ENCODE measurements at places on chromosomes 5 and 9.

DNA sequence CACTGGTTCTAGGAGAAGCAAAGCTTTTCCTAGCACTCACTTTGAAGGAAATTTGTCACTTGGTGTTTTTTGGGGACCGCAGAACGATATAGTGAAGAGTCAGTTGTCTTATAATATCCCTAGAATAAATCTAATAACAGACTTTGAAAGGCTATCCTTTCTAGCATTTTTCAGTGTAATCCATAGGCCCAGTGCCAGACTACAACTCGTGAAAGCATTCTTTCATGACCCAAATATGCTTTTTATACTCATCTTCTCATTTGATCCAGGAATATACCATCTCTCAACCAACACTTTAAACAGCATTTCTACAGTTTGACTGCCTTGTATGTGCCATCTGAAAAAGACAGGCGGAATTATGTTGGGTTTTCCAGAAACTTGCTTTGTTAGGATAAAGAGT, 104.0 kb downstream of the ERCC6L2 start:
- DNase-seq, result no peak

DNA sequence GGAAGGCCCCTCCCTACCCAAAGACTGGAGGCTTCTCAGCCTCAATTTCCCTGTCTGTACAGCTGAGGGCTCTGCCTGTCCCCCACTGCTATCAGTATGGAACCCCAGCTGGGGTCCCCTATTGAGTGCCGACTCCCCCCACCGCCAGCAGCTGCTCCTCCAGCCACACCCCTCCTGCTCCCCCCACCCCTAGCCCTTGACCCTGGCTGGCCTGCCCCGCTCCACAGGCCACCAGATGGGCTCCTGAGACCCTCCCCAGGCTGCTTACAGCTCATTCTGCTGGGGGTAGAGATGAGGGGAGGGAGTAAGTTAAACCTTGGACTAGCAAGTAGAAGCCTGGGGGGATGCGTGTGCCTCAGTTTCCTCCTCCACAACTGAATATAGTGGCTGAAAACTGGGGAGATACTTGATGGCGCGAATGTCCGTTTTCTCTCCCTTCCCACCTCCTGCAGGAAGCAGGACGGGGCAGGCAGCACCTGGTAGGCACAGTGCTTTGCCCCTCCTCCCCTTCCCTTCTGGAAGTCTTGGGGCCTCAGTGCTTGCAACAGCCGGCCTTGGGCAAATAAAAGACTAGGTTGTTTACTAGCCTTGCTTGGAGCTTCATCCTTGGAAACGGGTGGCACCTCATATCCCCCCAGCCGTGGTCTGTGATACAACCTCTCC, 19.1 kb downstream of the URM1 start:
- DNase-seq, result no peak

GRCh38 chr5:4684946-4685345, 455.2 kb upstream of the ADAMTS16 start:
- DNase-seq, result no peak

DNA sequence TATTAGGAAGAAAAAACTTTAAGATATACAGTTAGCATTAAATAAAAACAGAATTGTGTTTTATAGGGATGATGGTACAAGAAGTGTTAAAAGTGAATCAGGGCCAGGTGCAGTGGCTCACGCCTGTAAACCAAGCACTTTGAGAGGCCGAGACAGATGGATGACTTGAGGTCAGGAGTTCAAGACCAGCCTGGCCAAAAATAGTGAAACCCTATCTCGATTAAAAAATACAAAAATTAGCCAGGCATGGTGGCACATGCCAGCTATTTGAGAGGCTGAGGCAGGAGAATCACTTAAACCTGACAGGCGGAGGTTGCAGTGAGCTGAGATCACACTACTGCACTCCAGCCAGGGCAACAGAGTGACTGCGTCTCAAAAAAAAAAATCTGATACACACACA, 282.9 kb upstream of the ATP10B start:
- DNase-seq, result no peak

DNA sequence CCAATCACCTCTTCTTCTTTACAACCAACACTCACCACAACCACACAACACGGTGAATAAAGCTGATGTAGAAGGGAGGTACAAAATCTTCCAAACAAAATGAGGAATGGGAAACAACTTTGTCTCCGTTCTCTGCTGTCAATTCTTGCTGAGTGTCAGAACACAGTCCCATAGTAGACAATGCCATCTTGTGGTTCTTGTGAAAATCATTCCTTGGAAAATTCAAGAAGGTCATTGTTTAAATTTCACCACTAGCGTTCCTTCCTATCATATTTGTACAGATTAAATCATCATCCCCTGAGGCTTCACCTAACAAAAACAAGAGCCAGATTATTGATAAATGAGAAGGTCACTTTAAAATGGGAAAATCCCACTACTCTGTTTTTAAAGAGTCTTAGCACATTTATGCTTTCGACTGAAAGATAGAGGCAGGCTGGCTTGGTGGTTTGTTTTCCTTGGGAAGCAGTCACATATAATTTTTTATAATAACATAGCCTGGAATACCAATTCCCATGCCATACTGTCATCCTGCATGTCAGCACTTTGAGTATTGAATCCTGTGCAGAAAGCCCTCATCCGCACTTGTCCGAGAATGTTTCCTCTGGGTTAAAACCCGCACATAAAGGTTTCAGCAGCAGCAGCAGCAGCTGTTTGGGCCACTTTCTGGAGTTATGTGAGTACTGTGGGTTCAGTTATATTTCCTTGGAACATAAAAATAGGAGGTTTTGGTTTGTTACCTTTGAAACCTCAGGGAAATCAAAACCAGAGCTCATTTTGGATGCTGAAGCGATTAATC, 395.0 kb upstream of the SMARCA2 start:
- no peak for DNase-seq

GRCh38 chr5:997711-998110, 10.9 kb upstream of the NKD2 start:
- DNase-seq, result no peak

GRCh38 chr9:738209-738915, 103.1 kb upstream of the DMRT1 start:
- no peak for DNase-seq

DNA sequence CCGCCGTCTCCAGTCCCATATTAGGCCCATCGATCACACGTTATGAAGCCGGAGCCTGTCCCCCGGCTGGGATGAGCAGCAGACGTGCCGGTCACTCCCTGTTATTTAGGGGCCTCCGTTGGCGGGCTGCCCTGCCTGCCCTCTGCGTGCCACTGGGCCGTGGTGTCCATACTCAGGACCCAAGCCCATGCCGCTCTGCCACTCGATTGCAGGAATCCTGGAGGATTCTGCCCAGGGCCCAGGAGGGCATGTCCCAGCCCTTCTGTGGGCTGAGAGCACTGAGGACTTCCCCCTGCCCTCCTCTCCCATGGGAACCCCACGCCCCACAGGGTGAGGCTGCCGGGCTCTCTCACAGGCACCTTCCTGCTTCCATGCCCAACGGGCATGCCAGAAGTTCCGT, 19.6 kb upstream of the LAMC3 start:
- DNase-seq, result no peak

GRCh38 chr9:126874546-126875314, 14.3 kb downstream of the ZBTB34 start:
- DNase-seq, result no peak

DNA sequence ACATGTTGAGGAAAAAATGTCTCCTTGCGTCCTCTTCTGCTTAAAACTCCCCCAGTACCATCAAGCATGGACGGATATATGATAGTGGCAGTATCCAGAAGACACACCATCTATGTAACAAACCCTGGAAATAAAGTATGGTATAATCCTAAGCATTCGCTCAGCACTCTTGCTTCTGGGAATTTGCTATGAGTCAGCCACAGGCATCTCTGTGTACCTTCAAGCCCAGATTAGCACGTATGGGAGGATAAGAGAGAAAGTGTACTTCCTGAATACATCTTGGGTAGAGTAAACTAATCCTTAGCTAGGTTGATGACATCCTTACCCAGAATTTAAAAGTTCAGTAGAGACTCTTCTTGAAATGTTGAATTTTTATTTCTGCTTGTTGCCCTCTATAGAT, 71.2 kb downstream of the GHR start:
- DNase-seq, result no peak

- no peak for DNase-seq
These were observed 917.0 kb downstream of the CDH9 start for GRCh38 chr5:26121338-26121737.

- no peak for DNase-seq
These were observed 79.0 kb upstream of the TLR4 start for GRCh38 chr9:117625154-117625553.

DNA sequence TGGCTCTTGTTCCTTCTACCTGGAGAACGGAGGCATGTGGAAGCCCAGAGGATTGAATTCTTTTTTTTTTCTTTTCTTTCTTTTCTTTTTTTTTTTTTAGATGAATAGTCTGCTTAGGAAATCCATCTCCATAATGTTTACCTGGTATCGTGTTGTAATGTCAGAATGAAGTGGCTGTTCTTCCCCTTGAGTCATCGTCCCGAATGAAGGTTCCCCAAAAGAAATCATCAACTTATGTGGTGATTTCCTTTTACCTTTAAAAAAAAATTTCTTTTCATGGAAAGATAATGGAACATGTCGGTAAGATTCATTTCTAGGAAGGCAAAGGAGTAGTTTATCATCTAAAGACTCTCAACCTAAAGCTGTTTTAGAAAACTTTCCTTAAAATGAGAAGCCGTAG, 59.7 kb downstream of the DOCK8 start:
- DNase-seq, result no peak

DNA sequence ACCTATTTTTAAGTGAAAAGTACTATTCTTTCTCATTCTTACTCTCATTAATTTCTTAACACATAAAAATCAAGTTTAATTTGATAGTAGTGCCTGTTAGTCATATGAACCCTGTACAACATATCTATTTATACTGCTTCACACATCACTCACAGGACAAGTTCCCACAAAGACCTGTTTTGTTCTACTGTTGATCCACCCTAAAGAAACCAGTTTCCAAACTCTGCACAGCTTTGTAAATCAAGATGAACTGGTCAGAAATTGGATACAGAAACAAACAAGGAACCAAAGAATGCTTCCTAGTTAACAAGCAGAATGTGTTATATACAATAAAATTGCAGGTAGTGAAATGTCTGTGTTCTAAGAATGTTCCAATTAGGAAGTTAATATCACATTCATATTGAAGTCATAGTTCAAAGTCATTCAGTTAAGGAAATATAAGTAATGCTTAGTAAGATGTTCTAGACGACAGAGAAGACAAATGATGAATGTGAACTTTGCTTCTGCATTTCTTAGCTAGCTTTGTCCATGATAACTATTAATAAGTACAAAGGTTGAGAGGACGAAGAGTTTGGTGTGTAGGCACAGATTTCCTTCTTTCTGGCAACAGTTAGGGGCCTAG, 33.4 kb downstream of the C9orf85 start:
- no peak for DNase-seq

GRCh38 chr9:119722384-119722783, 353.1 kb upstream of the BRINP1 start:
- no peak for DNase-seq

DNA sequence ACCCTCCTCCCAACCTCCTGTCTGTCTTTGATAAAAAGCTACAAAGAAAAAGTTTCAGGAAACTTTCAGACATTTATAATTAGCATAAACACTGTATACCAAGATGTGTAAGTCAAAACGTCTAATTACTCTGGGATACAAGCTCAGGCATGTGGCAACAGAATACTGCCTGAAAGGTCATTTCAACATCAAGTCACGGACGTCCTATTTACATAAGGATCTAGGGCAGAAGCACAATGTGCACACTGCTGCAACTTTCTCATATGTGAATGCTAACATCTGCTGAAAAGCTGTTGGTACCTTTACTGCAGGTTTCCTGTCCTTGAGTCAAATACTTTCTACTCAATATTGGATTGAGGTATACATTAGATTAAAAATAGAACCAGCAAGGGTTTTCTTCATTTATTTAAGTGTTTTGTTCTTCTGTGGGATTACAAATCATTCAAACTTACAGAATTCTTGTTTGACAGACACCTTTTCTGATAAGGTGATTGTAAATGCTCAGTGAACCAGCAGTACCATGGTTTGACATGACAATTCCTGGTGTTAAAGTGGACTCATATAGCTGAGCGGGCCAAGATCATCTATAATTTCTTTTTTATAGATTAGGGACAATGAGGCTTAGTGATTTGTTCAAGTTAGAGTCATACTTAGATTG, 36.8 kb downstream of the ELL2 start:
- no peak for DNase-seq

DNA sequence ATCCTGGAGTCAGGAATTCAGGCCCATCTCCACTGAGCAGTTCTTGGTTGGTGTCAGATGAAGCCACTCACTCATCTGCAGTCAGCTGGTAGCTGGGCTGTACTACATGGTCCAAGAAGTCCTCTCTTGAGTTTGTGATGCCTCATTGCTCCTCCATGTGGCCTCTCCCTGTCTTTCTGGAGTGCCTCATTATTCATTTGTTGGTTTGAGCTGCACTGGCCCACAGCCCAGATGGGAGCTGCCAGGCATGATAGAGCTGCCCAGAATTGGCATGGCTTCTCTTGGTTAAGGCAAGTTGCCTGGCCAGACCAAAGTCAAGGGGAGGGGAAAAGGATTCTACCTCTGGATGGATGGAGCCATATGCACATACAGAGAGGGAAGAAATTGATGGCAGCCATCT, 8.0 kb downstream of the PTCD2 start:
- no peak for DNase-seq

GRCh38 chr9:99362321-99362720, 140.2 kb downstream of the SEC61B start:
- no peak for DNase-seq

GRCh38 chr5:113050721-113051382, 74.3 kb downstream of the DCP2 start:
- DNase-seq, result no peak

GRCh38 chr9:69012696-69013381, 1.1 kb downstream of the PRKACG start:
- DNase-seq, result no peak

- no peak for DNase-seq
These were observed 283.0 kb downstream of the CEMIP2 start for GRCh38 chr9:71485326-71485725.

DNA sequence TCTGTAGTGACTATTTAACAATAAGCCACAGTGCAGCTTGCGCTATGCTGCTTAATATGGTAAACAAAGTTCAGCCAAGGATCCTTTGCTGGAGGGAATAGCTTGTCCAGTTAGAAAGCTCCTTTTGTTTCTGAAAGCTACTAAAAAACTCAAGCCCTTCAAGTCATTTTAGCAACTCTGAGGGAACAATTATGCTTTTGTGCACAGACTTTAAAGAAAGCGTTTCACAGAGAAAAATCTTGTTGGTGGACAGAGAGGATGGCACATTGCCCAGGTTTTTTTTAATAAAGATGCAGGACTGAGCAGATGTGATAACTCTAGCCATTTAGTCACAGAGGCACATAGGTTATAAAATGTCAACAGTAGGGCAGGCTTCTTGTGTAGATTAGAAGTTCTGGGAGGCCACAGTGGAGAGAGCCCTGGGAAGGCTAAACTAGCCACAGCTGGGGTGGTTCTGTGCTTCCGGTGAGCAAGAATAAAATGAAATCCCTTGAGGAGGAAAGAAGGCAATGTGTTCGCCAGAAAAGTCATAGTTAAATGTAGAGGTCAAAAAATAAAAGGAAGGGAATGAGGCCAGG, 63.4 kb downstream of the ALDH7A1 start:
- DNase-seq, result no peak

DNA sequence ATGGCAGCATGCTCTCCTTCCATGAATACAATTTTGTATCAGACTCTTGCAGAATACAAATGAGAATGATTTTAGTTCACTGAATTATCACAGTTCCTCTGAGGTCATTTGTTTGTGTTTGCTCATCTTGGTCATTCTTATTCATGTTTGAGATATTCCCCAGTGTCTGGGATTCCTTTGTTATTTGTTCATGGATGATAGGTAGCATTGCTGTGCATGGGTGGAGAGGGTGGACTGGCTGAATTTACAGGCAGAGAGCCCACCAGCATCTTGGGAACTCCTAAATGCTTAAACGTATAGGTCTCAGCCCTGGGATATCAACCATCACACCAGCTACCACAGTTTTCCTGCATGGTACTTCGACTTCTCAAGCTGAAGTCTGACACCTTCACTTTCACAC, 459.8 kb downstream of the CCDC171 start:
- no peak for DNase-seq
